ENCODE measurements at places on chromosomes 6 and 20.

- DNase-seq, result no peak
These were observed 503.0 kb upstream of the RNF217 start for GRCh38 chr6:124459268-124459667.

- DNase-seq, result no peak
These were observed 727.3 kb downstream of the MAFB start for GRCh38 chr20:39961637-39962244.

GRCh38 chr6:163733061-163733460, 318.5 kb downstream of the QKI start:
- DNase-seq, result no peak

- DNase-seq, result no peak
These were observed 45.5 kb upstream of the SLC23A2 start for GRCh38 chr20:5046656-5047339.

- DNase-seq, result no peak
These were observed 87.4 kb downstream of the PCSK2 start for GRCh38 chr20:17314264-17314663.

- no peak for DNase-seq
These were observed 3.8 kb downstream of the MTCL3 start for GRCh38 chr6:127515234-127515793.

DNA sequence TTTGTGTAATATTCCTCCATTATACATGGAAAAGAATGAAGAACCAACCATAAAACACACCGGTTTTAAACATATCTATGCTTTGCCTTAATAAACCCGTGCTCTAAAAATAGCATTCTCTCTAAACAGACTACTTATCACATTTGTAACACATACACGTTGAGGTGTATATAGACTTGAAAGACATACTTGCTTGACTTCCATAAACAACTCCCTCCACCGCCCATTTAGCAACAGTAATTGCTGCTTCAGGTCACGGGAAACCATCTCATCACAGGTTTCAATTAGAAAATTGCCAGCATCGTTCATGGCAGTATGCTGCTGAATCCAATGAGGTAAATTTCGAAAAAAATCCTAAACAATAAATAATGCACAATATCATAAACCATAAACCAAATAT, 174.0 kb downstream of the SYNE1 start:
- no peak for DNase-seq

DNA sequence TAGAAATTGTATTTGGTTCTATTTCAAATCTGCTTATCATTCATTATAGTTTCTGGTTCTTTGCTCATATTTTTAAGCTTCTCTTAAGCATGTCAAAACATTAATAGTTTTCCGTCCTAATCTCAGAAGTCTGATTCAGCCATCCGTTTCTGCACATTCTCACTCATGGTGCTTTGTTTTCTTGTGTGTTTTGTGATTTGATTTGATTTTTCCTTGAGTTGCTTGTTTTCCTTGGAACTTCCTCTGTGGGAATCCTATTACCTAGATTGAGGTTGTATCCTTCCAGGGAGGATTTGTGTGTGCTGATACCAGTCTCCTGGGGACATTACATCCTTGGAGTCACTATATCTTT, 7.9 kb downstream of the SNX9 start:
- no peak for DNase-seq

GRCh38 chr6:44603044-44603686, 215.7 kb downstream of the CDC5L start:
- no peak for DNase-seq

DNA sequence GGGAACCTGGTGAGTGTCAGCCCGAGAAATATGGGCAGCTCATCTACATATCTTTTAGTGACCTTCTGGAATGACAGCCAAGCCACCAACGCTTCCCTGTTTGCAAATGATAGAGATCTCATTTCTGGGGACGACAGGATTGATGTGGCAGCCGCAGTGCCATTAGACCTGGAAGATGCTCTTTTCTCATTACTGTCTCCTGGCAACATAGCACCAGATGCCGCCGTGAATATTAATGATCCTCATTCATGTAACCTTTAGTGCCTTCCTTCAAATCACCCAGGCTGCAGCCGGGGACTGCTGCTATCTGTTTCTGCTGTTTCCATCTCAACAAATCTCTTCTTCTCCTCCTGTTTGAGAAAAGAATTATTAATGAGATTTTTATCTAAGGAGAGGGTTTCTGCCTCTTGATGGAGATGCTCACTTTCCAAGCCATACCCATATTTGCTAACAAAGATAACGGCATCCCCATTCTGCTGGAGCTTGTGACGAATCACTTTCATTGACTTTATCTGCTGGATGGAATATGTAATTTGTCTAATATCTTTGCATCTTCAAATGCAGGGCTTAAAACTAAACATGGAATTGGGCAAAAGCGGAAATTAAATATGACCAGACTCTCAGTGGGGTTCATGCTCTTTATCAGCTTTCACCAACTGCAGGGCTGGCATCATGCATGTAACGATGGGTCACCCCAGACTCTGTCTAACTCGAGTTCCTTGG, 74.8 kb upstream of the KIF16B start:
- DNase-seq, result no peak

DNA sequence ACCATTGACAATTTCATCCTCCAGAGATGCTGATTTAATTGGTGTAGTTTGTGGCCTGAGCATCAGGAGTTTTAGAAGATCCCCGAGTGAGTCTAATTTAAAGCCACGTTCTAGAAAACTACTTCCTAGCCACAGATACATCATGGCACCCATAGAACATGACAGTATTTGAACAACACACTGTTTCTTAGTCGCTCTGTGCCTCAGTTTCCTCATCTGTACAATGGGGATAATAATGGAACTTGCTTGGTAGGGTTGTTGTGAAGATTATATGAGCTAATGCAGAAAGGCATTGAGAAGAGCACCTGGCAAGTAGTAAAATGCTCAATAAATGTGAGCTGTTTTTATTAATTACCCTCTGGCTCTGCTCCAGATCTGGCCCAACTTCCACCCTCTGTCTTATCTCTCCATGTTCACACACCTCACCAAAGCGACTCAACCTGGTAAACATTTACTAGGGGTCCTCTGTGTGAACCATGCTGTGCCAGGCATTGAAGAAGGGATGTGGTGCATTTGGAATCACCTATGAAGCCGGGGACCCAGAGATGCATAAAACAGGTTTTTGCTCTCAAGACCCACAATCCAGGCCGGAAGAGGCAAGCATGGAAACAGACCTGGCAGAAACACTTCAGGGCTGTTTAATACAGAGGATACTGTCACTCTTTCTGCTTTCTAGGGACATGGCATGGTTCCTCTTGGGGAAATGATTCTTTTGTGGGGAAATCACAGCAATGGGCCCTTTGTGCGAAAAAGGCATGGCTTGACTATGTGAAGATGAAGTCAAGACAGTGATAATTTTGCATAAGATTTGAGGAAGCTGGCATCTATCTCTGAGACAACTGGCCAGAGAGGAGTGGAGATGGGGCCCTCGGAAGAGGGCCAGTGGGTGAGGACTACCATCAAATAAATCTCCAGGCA, 16.2 kb upstream of the MRPS18A start:
- no peak for DNase-seq

DNA sequence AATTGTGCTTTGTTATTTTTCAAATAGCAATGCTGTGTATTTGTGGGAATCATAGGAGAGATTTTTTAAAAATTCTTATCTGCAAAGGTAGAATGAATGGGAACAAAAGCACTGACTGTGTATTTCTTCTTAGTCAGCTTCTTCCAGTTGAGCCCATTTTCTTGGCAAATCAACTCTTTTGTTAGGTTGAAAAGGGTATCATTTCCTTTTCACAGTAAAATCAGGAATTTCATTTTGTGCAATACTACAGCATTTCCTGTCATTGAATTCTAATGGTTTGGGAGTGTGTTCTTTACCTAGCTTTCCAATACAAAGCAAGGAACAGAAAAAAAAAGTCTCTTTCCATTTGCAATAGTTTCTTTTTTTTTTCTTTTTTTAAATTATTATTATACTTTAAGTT, 19.0 kb upstream of the EXOC2 start:
- no peak for DNase-seq

DNA sequence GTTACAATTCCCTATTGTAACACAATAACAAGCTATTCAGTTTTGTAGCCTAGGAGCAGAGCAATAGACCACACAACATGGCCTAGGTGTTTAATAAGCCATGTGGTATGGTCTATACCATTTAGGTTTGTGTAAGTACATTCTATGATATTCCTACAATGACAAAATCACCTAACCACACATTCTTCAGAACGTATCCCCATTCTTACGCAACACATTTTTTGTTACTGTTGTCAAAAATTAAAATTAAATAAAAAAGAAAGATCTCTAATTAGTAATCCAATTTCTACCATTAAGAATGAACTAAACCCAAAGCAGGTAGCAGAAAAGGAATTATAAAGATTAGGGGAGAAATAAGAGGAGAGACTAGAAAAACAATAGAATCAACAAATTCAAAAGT, 44.0 kb downstream of the RANBP9 start:
- no peak for DNase-seq

Data from stimulated activated CD8-positive, alpha-beta memory T cell treated with anti-CD3 and anti-CD28 coated beads, Interleukin-4, amount 100 ng/mL, for 4 hours (primary cell).